Esophagus squamous epithelium (tissue), 5 donors: ENCODE measurements at places on chromosomes 12 and 14.

GRCh38 chr12:67460388-67460787 lies 188.2 kb upstream of the DYRK2 start:
- DNase-seq, result no peak

DNA sequence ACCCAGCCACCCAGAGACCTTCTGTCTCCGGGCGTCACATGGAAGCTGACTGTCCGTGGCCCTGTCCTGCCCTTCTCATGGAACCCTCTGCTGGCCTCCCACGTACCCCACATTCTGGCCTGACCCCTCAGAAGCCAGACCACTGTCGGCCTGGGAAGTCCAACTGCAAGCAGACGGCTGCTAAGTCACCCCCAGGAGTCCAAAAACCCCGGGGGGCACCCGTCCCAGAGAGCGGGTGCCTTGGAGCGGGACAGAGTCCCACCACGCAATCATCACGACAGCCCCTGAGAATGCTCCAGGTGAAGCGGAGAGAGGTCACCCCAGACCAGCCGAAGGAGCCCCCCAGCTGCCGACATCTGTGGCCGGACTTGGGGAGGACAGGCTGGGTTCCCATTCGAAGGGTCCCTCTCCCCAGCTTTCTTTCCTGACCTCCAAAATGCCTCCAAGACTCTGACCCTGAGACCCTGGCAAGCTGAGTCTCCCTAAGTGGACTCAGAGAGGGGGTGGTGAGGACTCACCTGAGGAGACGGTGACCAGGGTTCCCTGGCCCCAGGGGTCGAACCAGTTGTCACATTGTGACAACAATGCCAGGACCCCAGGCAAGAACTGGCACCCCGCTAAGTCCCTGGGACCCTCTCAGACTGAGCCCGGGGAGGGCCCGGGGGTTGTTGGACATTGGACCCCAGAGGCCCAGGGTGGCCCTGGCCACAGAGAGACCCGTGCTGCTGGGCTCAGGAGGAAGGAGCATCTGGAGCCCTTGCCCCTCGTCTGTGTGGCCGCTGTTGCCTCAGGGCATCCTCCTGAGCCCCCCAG lies 337.1 kb downstream of the TMEM121 start:
- DNase-seq, result no peak

DNA sequence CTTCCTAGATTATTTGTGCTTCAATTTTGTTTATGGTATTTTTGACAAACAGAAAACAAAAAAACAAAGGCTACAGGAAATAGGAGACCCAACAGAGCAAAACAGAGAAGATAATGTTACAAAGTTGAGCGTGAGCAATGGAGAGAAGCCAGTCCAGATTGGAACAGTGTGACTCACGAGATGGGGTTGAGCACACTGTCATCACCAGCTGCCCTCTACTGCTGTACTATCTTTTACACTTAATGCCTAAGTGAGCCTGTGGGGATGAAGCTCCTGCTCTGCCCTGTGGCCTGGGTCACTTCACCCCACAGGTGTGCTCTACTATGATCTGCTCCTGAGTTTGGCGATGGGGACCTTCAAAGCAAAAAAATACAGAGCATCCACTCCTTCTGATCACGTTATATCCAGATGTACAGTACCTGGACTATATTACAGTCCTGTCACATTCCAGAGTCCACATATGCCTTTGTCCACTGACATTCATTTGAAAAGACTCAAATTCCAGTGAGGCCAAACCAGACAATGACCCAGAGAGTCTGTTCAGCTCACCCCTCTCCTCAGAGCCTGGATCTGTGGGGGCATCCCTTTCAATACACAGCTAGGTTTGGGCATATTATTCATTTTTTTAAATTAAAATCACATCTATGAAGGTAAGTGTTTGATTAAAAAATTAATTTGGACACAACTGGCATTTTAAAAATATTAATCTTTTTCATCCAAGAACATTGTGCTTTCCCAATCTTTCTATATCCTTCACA lies 4.4 kb downstream of the IPO8 start:
- DNase-seq, result no peak

- DNase-seq, result no peak
Measured at GRCh38 chr12:123065676-123066383, 85.1 kb downstream of the PITPNM2 start.

DNA sequence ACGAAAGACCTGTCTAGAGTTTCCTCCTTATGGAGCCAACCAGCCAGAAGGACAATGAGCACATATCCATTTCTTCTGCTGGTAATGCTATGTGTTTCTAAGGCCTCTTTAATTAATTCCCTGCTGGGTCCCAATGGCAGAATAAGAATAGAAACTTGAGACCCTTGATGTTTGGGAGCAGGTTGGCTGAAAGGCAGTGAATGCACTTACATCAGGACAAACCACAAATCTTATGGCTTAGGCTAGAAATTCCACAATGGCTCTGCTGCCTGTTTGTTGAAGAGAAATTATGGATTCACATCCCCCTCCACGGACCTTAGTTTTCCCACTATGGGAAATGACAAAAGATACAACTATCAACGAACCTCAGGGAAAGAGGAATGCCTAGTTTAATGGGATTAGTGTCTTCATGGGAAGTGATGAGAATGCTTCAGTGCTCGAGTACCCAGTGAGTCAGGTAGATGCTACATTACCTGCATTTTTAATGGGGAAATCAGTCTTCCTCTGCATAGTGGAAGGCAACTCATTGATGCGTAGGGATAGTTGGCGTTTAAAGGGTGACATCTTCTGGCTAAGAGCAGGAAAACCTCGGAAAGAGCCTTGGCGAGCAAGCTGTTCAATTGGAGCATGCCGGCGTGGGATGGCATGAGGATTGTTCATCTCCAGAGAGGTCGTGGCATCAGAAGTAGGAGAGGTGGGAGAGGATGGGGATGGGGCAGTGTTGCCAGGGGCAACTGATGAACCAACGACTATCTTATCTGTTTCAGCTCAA lies 46.5 kb downstream of the PAPLN start:
- DNase-seq, result no peak

- DNase-seq, result no peak
Measured at GRCh38 chr14:77590845-77591485, 25.5 kb downstream of the SPTLC2 start.

DNA sequence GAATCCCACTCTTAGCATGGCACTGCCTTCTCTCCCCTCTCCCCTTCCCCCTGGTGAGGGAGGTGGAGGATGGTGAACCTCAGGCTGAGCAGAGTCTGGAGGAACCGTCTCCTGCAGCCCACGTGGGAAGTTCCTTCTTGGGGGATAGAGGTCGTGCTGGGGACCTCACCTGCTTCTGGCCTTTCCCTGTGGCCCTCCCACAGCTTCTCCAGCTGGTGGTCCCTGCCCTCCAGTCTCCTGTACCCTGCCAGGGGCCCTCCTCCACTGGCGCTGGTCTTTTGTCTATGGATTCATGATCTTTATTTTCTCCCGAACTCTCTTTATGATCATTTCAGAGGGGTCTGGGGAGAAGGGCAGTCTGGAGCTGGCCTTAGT lies 9.0 kb upstream of the MTA1 start:
- DNase-seq, result no peak

DNA sequence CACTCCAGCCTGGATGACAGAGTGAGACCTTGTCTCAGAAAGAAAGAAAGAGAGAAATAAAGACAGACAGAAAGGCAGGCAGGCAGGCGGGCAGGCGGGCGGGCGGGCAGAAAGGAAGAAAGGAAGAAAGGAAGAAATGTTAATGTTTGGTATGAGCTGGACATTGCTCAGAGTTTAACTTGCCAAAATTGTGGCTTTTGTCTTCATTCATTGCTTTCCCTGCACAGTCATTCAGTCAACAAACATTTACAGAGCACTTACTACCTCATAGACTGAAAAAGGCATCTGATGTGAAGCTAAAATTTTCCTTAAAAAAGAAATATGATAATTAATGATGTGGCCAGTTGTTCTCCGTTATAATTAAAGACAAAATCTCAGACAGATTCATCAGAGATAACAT lies 247.1 kb downstream of the SPTSSA start:
- no peak for DNase-seq

GRCh38 chr12:126107659-126108058 lies 1042.4 kb downstream of the AACS start:
- no peak for DNase-seq

GRCh38 chr12:63496654-63497053 lies 171.6 kb downstream of the DPY19L2 start:
- no peak for DNase-seq
